ENCODE measurements at places on chromosomes 5 and 9.

- DNase-seq, result no peak
Measured at GRCh38 chr9:129876815-129877214, 41.6 kb downstream of the USP20 start.

DNA sequence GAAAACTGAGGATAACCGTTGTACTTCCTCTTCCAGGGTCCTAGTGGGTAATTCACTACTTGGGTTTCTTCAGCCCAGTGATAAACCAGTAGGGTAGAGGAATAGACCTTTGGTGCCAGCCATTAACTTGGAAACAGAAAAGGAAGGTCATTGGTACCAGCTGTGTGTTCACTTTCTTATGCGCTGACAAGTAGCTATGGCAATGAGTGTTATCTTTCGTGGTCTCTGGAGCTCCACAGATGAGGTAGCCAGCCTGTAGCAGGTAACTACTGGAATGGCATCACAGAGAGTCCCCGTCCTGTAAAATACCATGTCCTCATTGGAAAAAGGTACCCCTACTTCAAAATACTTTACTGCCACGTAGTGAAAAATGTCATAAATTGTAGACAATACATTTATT lies 2.3 kb downstream of the UHRF2 start:
- DNase-seq, result no peak

- no peak for DNase-seq
Measured at GRCh38 chr5:180825768-180826525, 23.3 kb upstream of the MGAT1 start.

- no peak for DNase-seq
Measured at GRCh38 chr9:20398536-20399338, 223.6 kb downstream of the MLLT3 start.
